CD8-positive, alpha-beta memory T cell (primary cell): ENCODE measurements at places on chromosomes 1 and 21. TPM values are rescaled to one million over a fixed set of nuclear protein-coding genes. Genes with fewer than 3 reads are reported as not detected.
A peak's percentile ranks its signal among the peaks of the same experiment; 100 is the strongest.

The C1orf226 gene
- 0.04 TPM for total RNA-seq

The RGS16 gene
- total RNA-seq: 59.9 TPM

The F13B gene
- total RNA-seq: not detected

The FAM78B gene
- total RNA-seq: 0.26 TPM

DNA sequence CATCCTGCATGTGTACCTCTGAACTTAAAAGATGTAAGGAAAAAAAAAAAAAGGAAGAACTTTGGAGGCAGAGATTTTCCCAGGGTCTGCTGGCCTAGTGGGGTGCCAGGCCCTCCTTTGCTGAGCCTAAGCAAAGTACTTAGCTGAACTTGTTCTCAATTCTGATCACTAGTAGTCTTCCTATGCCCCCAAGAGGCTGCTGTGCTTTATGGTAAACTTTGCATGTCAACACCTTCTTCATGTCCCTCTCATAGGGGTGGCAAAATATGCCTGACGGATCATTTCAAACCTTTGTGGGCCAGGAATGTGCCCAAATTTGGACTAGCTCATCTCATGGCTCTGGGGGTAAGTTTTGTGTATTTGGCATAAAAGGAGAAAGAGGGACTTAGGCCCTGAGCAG lies 1.4 kb upstream of the USP21 start:
- no peak overlapping the region for H3K27ac ChIP-seq
- H3K4me1 ChIP-seq: peaks cover 41% of the 10 kb centered on the region
- no peak overlapping the region for H3K4me3 ChIP-seq
- DNase-seq: no peak

DNA sequence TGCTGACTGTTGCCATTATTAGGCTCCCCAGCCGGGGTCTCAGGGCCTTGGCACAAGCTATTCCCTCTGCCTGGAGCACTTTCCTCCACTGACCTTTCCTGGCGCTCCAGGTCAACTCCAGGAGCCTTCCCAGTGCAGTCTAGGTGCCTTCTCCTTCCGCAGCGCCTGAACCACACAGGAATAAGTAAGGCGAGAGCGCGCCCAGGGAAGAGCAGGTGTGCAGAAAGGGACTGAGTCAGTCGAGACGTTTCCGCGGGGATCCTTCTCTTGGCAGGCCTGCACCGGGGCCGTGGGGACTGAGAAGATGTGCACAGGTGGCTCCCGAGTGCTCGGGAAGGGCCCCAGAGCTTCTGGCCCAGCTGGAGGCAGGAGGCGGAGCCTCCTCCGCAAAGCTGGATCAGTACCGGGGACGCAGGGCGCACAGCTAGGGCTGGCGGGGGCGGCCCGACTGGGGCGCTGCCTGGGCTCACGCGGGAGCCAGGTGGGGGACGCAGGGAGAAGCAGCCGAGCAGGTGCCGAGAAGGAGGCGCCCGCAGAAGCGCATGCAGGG lies 765 bp upstream of the BMP8A start:
- H3K36me3 ChIP-seq: peaks cover 8% of the 10 kb centered on the region
- no peak overlapping the region for H3K27ac ChIP-seq
- DNase-seq: no peak
- peaks cover 15% of the 10 kb centered on the region for H3K27me3 ChIP-seq

- H3K4me1 ChIP-seq: no peaks in the 10 kb centered on the region
- no peak overlapping the region for H3K27ac ChIP-seq
Measured at GRCh38 chr1:227330279-227331076, 12.2 kb upstream of the CDC42BPA start.

DNA sequence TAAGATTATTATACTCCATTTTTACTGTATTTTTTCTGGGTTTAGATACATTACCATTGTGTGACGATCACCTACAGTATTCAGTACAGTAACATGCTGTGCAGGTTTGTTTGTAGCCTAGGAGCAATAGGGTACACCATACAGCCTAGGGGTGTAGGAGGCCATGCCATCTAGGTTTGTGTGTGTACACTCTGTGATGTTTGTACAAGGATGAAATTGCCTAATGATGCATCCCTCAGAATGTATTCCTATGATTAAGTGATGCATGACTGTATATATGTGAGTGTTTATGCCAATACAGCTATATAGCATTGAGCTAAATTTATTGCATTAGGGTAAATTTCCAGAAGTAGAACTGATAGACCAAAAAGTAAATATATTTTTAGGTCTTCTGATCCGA lies 23.3 kb downstream of the TUFT1 start:
- no peaks in the 10 kb centered on the region for H3K27me3 ChIP-seq
- no peaks in the 10 kb centered on the region for H3K36me3 ChIP-seq
- no peak for DNase-seq
- no peak overlapping the region for H3K27ac ChIP-seq

DNA sequence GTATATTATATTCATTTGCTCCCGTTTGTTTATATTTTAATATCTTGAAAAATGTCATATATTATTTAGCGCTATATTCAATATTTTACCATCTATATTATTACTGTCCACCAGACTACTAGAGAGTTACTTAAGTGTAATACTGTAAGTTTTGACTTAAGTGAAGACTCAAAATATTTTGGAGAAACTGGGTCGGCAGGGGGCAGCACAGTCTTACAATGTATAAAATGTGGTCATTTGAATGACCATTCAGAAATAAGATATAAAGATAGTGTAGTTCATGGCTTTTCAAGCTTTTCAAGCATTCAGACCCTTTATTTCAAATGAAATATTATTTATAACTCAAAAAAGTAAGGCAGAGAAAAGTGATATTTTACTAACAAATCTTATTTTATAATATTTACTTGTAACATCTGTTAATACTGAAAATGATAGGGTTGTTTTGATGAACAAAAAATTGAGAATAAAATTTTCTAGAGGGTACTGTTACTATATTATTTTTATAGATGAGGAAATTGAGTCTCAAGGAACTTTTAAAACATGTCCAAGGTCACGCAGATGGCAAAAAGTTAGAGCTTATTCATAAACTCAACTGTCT lies 89.0 kb upstream of the SERTAD4 start:
- no peak overlapping the region for H3K27ac ChIP-seq
- H3K4me3 ChIP-seq: no peak overlapping the region
- H3K36me3 ChIP-seq: no peaks in the 10 kb centered on the region
- no peak for DNase-seq

- DNase-seq: no peak
- H3K4me1 ChIP-seq: peaks cover 5% of the 10 kb centered on the region
- H3K4me3 ChIP-seq: no peak overlapping the region
- H3K27ac ChIP-seq: no peak overlapping the region
- no peaks in the 10 kb centered on the region for H3K27me3 ChIP-seq
Measured at GRCh38 chr1:226306425-226306824, 2.5 kb downstream of the LIN9 start.

GRCh38 chr1:241213139-241213538 lies 143.9 kb downstream of the RGS7 start:
- no peak overlapping the region for H3K27ac ChIP-seq
- H3K4me3 ChIP-seq: no peak overlapping the region
- DNase-seq: no peak
- H3K36me3 ChIP-seq: no peaks in the 10 kb centered on the region
- H3K27me3 ChIP-seq: no peaks in the 10 kb centered on the region

DNA sequence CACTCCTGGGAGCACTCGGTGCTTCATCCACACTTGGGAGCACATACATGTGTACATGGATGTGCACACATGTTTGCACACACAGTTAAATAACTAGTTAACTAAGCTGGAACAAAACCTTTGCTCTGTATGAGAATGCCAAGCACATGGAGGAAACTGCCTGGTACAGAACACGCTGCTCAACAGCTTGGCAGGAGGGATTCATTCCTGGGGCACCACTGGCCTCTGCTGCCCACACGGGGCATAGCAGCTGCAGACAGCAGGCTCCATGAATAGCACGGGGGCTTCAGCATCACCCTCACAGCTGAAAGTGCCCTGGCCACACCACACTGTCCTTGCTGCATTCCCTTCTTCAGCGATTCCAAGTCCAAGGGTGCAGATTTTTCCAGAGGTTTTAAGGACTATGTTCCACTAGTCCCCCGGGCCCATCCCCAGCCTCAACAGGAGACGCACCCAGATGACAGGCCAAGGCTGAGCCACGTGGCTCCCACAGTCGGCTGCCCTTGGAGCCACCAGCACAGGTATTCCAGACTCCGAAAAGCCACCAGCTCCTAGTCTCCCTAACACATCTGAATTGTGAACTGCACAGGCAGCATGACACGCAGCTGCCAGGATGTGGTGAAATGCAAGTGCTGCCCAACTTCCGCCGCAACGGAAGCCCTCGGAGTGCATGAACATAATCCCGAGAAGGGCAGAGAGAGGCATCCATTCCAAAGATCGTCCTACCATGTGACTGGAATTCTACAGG lies 16.9 kb downstream of the NPHP4 start:
- no peaks in the 10 kb centered on the region for H3K27me3 ChIP-seq
- no peaks in the 10 kb centered on the region for H3K36me3 ChIP-seq
- peak; percentile 15 for DNase-seq
- H3K4me1 ChIP-seq: peaks cover 4% of the 10 kb centered on the region
- no peak overlapping the region for H3K4me3 ChIP-seq
- no peak overlapping the region for H3K27ac ChIP-seq

- H3K4me3 ChIP-seq: no peak overlapping the region
- no peaks in the 10 kb centered on the region for H3K36me3 ChIP-seq
- no peaks in the 10 kb centered on the region for H3K4me1 ChIP-seq
Measured at GRCh38 chr1:29931477-29932175, 695.3 kb downstream of the PTPRU start.

- H3K4me3 ChIP-seq: no peak overlapping the region
- H3K27ac ChIP-seq: no peak overlapping the region
- no peak for DNase-seq
- peaks cover 3% of the 10 kb centered on the region for H3K27me3 ChIP-seq
- H3K4me1 ChIP-seq: no peaks in the 10 kb centered on the region
Measured at GRCh38 chr1:10823000-10823401, 26.6 kb upstream of the CASZ1 start.

- H3K27me3 ChIP-seq: no peaks in the 10 kb centered on the region
- no peaks in the 10 kb centered on the region for H3K4me1 ChIP-seq
- no peak overlapping the region for H3K4me3 ChIP-seq
- no peaks in the 10 kb centered on the region for H3K36me3 ChIP-seq
Measured at GRCh38 chr1:42887366-42887765, 41.0 kb downstream of the ZNF691 start.

- no peaks in the 10 kb centered on the region for H3K27me3 ChIP-seq
- H3K4me1 ChIP-seq: no peaks in the 10 kb centered on the region
- H3K27ac ChIP-seq: no peak overlapping the region
- no peak for DNase-seq
- H3K4me3 ChIP-seq: no peak overlapping the region
Measured at GRCh38 chr1:21048462-21048861, 128.2 kb downstream of the EIF4G3 start.

DNA sequence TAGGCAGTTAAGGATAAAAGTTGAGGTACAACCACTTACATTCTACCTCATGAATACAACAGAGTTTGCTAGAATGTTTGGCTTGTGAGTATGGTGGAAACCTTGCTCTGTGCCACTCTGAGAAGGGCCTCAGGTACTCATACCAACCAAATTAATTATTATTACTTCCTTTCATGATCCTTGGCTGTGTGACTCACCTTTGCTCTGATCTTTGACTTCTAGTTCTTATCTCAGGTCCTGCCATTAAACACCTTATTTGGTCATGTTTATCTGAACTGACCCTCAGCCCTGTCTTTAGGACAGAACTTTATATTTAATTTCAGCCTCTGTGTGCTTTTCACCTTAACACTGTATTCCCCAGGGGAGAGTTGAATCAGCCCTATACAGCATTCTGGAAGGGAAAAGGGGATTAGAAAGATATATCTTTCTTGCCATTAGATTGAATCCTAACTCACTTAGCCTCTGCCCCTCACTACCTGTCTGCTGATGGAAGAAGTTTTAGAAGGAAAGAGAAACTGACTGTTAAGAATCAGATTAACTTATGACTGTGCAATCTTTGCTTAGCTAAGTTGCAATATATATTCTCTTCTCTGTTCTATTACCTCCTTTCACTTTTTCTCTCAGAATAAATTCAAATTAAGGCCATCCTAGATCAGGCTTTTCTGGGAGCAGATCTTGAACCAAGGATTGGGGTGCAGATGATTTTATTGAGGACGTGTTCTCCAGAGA lies 260.4 kb upstream of the DPYD start:
- H3K36me3 ChIP-seq: no peaks in the 10 kb centered on the region
- no peak overlapping the region for H3K27ac ChIP-seq
- DNase-seq: no peak
- H3K4me3 ChIP-seq: no peak overlapping the region
- no peaks in the 10 kb centered on the region for H3K27me3 ChIP-seq

DNA sequence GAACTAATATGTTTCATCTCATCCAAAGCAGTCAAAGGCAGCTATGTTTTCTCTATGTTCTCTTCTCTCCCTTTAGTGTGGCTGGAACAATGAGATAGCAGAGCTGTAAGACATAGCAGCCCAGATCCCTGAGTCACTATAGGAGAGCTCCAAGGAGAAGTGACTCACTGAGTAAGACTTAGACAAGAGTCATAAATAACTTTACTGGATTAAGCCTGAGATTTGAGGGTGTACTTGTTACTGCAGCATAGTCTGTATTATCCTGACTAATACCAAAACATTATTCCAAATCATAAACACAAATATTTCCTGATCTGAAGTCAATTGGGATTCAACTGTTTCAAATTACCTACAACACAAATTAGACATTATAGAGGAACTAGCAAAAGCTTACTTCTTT lies 3.9 kb downstream of the KRTAP19-8 start:
- H3K4me3 ChIP-seq: no peak overlapping the region
- H3K4me1 ChIP-seq: no peaks in the 10 kb centered on the region
- no peaks in the 10 kb centered on the region for H3K27me3 ChIP-seq
- H3K27ac ChIP-seq: no peak overlapping the region
- DNase-seq: no peak

- no peak overlapping the region for H3K4me3 ChIP-seq
- H3K36me3 ChIP-seq: peaks cover 22% of the 10 kb centered on the region
- no peaks in the 10 kb centered on the region for H3K4me1 ChIP-seq
- no peak overlapping the region for H3K27ac ChIP-seq
Measured at GRCh38 chr1:27296773-27297291, 25.1 kb upstream of the TMEM222 start.

DNA sequence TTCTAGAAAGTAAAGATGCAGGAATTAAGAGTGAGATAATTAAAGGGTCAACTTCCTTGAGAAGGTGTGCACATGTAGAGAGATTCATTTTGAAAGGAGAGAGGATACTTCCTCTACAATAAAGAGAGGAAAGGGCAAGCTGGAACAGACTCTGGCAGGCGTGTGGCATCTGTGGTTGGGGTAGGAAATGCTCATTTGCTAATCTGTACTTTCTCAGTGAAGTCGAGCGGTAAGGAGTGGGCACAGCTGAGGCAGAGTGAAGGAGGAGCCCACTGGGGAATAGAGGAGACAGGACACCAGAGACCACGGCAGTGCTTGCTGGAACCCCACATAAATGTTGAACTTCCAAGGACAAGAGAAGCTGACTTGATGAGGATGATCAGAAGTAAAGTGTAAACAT lies 49.1 kb downstream of the PCSK9 start:
- DNase-seq: no peak
- no peak overlapping the region for H3K27ac ChIP-seq
- no peak overlapping the region for H3K4me3 ChIP-seq
- H3K36me3 ChIP-seq: peaks cover 89% of the 10 kb centered on the region
- H3K27me3 ChIP-seq: no peaks in the 10 kb centered on the region
- H3K4me1 ChIP-seq: no peaks in the 10 kb centered on the region

GRCh38 chr1:52600533-52601179 lies 1.5 kb upstream of the GPX7 start:
- peaks cover 39% of the 10 kb centered on the region for H3K4me1 ChIP-seq
